Stimulated activated CD4-positive, alpha-beta T cell treated with anti-CD3 and anti-CD28 coated beads, Interleukin-15, amount 100 ng/mL, for 48 hours (primary cell): ENCODE measurements at places on chromosomes 6 and 20.

- no peak for DNase-seq
Observed at GRCh38 chr6:26029570-26029856, 57.7 kb upstream of the HFE start.

DNA sequence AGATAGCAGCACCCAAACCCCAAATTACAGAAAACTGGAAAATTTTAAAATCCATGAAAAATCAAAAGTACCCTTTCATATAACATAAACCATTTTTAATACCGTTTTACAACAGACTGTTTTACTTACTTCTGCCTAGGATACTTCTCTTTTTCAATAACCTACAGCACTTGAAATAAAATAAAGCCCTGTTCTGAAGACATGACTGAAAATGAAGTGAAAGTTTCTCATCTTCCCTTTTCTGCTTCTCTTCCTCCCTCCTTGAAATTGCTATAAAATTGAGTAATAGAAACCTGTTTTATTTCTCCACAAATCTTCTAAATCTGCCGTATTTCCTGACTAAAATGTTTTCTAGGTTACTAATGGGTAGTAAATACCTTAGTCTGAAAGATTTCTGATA, 20.3 kb downstream of the MMS22L start:
- DNase-seq = no peak

DNA sequence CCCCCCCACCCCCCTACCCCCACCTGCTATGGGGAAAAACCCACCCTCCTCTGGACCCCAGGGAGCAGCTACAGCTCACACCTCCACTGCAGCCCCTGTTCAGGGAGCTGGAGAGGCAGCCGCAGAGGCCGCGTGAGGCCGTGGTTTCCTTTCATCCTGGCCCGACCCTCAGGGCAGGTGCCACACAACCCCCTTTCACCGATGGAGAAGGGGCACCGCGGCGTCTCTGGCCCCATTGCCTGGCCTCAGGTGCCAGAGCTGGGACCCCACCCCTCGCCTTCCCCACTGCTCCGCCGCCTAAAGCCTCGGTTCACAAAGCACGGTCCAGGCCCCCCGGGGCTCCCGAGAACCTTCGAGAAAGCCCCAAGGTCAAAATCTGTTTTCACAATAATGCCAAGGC, 11.8 kb upstream of the KCNQ2 start:
- DNase-seq = no peak

- DNase-seq = no peak
Observed at GRCh38 chr6:48764286-48765044, 653.5 kb upstream of the PTCHD4 start.

- DNase-seq = peak; percentile 57
Observed at GRCh38 chr20:36836591-36837269, 39.2 kb upstream of the TLDC2 start.

DNA sequence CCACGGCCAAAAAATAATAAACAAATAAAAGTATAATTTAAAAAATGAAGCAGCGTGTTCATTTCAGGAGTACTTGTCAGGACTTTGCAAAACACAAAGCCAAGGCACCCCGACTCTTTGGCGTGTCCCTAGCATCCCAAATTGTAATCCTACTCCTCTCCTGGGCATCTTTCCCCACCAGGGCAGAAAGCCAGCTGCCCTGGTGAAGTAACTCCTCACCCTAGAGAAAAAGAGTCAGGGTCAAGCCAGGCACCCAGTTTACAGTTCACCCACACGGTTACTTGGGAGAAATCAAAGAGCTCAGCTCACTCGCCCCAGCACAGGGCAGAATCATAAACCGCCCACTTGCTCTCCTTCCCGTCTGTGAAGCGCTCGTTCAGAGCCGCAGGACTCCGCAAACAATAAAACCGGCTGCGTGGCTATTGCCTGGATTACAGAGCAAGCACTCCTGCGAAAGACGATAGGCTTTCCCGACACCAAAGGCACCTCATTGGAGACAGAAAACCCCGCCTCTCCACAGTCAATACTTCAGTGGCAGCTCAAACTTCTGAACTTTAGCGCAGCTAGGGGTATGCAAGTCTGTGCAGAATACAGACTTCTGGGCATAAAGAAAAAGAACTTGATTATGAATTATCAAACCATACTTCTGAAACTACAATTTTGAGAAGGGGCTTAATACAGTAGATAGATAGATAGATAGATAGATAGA, 73.0 kb upstream of the NHSL1 start:
- no peak for DNase-seq

DNA sequence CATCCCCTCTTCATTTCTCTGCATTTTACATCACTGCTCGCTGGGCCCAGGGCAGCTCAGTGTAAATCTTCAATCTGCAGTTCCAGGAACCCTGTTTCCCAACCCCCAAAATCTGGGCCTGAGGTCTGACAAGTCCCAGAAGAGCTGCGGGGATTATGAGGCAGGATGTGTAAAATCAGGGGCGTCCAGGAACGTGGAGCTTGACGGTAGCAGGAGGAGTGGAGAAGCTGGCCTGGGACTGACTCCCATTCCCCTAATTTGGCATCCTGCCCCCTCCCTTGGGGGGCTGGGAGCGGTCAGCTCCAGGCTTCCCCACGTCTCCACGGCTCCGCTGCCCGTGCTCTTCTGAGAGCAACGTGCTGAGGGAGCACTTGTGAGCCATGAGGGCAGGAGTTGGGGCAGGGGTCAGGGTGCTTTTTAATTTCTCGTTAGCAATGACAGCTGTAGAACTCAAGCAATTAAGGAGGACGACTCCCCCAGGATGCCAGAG, 23.4 kb upstream of the VEGFA start:
- DNase-seq = no peak

DNA sequence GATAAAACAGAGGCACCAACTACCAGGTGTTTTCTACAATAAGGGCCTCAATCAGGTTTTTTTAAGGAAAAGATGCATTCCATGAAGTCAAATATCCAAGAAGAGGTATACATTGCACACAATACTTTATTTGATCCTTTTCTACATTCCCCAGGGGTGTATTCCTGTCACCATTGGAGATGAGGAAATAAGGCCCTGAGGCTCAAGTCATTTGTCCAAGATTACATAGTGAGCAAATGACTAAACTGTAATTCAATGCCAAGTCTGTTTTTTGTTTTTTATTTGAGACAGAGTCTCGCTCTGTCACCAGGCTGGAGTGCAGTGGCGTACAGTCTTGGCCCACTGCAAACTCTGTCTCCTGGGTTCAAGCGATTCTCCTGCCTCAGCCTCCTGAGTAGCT, 69.2 kb upstream of the CDYL start:
- no peak for DNase-seq

GRCh38 chr6:110609101-110609500, 132.7 kb upstream of the SLC22A16 start:
- DNase-seq = no peak

DNA sequence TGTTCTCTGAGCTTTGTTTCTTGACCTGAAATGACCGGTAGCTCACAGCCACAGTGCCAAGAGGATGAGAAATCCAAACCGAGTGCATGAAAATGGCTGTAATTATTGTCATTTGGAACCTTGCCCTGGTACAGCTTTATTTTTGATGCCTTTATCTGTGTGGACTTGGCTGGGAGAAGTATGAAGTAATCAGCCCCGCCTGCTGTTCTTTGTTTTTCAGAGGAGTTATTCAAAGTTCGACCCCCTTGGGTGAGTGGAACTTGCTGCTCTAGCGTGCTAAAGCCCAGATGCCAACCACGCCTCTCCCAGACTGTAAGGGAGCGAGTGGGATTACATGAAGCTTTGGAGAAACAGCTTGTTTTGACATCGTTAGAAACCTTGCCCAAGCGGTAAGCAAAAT, 48.3 kb downstream of the ECT2L start:
- DNase-seq = no peak

DNA sequence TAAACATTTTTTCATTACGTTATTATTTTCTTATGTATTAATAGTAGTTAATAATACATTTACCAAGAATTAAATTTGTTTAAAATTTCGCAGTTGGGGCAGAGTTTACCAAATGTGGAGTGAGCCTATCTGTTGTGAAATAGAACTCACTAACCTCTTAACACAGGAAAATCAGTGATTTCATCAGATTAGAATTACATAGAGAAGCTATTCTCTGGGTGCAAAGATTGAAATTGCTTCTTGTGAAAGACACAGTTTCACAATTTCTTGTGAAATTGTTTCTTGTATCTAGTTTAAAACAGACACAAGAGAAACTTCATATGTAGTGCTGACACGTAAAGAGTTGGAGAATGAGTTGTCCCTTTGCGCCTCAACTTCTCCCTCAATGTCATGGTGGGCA, 69.4 kb upstream of the PRL start:
- no peak for DNase-seq

GRCh38 chr6:29708432-29709179, 14.6 kb upstream of the HLA-F start:
- no peak for DNase-seq

- DNase-seq = no peak
Observed at GRCh38 chr6:13484827-13485226, 2.6 kb downstream of the GFOD1 start.

GRCh38 chr6:1645466-1646185, 35.9 kb downstream of the FOXC1 start:
- DNase-seq = no peak

GRCh38 chr6:28167068-28167467, 25.4 kb downstream of the ZKSCAN8 start:
- DNase-seq = no peak

GRCh38 chr6:16523606-16524379, 237.5 kb downstream of the ATXN1 start:
- DNase-seq = no peak

- no peak for DNase-seq
Observed at GRCh38 chr20:49979030-49979832, 3.5 kb upstream of the SNAI1 start.

- no peak for DNase-seq
Observed at GRCh38 chr20:48695255-48695654, 132.5 kb downstream of the PREX1 start.

DNA sequence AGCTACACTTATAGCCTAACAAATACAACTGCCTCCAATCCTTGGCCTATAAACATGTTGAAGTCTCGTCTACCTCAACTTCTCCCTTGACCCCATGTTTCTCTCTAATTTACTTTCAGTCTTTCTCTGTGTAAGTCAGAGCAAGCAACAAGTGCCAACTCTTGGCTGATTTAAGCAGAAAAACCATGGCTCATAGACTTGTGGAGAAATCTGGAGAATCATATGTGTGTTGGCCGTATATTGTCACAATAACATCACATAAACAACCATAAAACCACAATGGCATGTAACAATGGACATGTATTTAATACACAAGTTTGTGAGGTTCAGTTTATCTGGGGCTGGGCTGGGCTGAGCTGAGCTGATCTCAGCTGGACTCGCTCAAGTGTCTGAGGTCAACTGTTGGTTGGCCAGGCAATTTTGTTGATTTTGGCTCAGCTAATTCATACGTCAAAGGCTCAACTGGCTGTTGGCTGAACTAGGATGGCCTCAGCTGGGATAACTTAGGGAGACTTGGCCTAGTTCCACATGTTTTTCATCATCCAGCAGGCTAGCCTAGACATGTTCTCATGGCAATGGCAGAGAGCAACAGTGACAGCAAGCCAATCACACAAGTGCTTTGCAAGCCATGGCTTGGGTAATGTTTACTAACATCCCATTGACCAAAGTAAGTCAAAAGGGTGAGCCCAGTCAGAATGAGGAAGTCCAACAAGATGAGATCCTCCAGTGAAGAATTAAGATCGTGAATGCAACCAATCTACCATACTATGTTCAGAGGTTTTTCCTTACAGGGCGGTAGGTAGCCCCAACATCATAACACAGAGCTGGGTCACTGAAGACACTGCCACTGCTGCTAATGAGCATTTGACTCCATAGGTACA, 12.9 kb upstream of the TBC1D22B start:
- DNase-seq = no peak

DNA sequence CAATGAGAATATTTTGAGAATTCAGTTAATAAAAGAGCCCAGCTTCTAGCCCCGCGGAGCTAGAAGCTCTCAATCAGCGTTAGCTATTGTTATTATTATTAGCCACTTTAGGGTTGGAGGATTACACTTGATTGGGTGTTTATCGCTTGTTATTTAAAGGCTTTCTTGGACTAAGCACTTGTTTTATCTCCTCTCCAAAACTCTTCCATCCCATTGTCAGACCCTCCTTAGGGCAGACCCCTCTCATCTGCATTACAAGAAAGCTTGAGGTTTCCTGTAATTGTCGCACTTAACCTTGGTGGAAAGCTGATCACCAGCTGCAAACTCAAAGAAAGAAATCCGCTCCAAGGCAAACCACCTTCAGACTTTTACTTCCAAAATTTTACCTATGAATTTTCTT, 4.8 kb downstream of the DPPA5 start:
- DNase-seq = no peak

- no peak for DNase-seq
Observed at GRCh38 chr6:170186006-170186935, 104.6 kb downstream of the DLL1 start.

- no peak for DNase-seq
Observed at GRCh38 chr6:15893556-15894253, 230.9 kb upstream of the DTNBP1 start.

GRCh38 chr6:89987140-89987539, 92.9 kb downstream of the GJA10 start:
- DNase-seq = no peak

- no peak for DNase-seq
Observed at GRCh38 chr6:142647449-142648035, 297.4 kb downstream of the HIVEP2 start.

GRCh38 chr20:60268491-60268890, 310.3 kb downstream of the CDH26 start:
- no peak for DNase-seq

- no peak for DNase-seq
Observed at GRCh38 chr6:160043784-160044183, 74.9 kb downstream of the IGF2R start.

- no peak for DNase-seq
Observed at GRCh38 chr6:25697537-25698340, 45.7 kb downstream of the SCGN start.

- DNase-seq = no peak
Observed at GRCh38 chr6:126040826-126041225, 54.5 kb downstream of the TRMT11 start.

GRCh38 chr20:19504251-19504650, 253.8 kb upstream of the RIN2 start:
- no peak for DNase-seq

- no peak for DNase-seq
Observed at GRCh38 chr20:4083098-4083865, 67.9 kb upstream of the RNF24 start.

DNA sequence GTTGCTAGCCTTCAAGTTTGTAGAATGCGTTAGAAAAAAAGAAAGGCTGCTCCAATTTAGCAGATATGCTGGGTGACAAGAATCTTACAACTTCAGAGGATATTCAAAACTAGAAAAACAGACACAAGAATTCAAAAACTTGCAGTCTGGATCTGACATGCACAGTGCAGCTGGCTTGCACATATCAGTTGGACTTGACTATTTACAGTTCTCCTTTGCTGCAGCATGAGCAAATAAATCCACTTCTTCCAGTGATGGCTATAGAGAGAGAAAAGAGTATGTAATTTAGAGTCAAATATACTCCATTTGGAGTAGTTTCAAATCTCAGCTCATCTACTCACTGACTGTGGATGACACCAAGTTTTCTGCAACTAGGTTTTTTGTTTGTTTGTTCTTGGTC, 247.0 kb downstream of the RIMS1 start:
- DNase-seq = no peak

- no peak for DNase-seq
Observed at GRCh38 chr6:12506159-12506558, 210.4 kb upstream of the PHACTR1 start.
